LHCN-M2 (cell line): ENCODE measurements at places on chromosomes 2 and 18.

GRCh38 chr2:234451852-234452625, 44.8 kb downstream of the ARL4C start:
- peak; percentile 77 for DNase-seq

GRCh38 chr2:235826826-235827225, 333.0 kb downstream of the AGAP1 start:
- no peak for DNase-seq

- no peak for DNase-seq
Measured at GRCh38 chr2:22904126-22904684, 480.8 kb upstream of the KLHL29 start.

- DNase-seq = no peak
Measured at GRCh38 chr18:48821251-48821590, 129.5 kb downstream of the SMAD7 start.

GRCh38 chr2:84247532-84247931, 211.5 kb downstream of the SUCLG1 start:
- DNase-seq = no peak

- no peak for DNase-seq
Measured at GRCh38 chr2:165475277-165476004, 5.9 kb downstream of the CSRNP3 start.

DNA sequence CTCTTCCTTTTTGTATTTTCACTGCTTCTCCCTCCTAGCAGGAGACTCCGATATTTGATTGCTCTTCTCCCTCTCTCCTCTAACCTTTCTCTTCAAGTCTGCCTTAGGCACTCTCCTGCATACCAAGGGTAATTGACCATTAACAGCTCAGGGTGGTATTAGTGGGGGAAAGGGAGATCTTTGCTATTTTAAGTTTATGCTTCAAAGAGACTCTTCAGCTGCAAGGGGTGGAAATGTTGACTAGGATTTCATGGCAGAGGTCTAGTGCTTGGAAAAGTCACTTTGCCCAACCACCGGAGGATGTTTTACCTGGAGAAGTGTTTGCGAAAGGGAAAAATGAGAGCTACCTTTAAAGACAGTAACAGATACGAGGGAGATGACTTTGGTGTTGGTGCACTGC, 453.7 kb downstream of the SLC4A3 start:
- no peak for DNase-seq

DNA sequence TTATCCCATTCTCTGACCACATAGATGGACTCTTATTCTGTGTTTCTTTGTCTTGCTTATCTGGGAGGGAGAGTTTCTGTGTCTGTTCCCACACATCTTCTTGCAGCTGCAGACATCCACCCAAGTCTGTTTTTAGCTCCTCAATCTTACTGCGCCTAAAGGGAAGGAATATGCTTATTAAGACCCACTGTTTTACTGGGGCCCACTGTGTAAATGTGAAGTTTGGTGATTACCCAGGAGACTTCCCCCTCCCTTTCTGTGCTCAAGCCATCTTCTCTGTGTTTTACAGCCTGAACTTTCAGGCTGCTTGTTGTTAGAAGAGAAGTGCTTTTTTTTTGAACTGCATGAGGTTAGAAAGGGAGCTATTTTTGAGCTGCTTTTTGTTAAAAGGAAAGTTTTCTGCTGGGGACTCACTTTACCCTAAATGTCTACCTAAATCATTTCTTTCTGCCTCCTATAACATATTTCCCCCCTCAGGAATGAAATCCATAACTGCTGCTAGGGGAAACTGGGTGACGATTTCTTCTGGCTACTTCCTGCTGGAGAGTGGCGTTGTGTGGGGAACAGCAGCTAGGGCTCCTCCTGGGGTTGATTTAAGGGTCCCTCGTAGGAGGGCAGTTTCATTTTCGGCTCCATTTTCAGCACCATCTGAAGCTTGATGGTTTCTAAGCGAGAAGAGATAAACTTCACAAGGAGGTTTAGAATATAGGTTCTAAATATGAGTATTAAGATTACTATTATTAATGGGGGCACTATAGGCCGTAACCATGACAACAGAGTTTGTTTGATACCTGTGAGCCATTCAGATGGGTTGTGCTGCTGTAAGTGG, 39.5 kb upstream of the GMCL1 start:
- DNase-seq = no peak

DNA sequence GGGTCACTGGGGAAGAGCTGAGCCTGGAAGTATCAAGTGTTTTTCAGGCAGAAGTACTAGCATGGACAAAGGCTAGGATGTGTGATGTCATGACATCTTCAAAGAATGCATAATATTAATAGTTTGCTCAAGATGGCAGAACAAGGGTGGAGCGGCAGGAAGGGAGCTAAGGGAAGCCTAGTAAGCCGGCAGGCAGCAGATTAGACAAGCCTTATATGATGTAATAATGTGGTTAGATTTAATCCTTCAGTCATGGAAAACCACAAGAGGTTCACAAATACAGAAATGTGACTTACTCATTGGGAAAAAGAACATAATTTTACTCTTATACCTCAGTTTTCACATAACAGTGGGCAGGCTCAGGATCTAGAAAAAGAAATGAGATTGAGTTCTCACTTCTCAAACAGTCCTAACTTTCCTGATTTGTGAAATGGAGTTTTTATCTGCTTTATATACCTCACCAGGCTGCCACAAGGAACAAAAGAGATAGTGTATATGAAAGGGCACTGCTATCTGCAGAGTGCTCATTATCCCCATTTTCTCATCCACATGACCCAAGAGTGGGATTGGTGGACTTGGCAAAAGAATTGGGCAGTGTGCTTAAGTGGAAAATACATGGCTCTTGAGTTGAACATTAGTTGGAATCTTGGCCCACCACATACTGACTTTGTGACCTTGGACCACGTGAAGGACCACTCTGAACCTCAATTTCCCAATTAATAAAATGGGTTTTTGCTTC, 89.1 kb upstream of the LHCGR start:
- DNase-seq = peak; percentile 81

GRCh38 chr2:216279459-216279858, 92.8 kb downstream of the MARCHF4 start:
- DNase-seq = peak; percentile 58

DNA sequence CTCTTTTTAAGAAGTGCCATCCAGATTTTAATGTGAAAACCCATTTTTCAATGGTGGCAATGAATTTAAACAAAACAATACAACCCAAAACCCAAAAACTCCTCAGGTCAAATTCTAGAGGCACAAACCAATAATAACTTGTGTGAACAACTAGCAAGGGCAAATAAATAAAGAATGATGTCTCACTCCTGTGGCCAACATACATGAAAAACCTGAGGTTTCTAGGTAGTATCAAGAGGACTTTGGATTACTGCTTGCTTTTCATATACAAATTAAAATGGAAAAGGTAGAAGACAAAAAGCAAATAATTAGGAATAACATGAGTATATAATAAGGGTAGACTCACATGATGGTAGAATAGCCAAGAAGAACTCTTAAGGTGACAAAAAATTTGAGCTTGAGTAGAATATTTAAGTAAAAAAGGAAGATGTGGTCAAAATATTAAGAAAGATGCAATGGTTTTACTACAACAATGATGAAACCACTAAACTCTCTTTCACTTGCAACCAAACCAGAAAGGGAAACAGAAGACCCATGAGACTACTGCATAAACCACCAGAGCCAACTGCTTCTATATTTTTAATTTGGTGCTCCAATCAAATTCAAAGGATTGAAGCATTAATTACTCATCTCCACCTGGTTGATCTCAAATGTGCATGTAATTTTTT, 53.5 kb downstream of the DARS1 start:
- no peak for DNase-seq

- no peak for DNase-seq
Measured at GRCh38 chr18:23279931-23280330, 144.6 kb downstream of the CABLES1 start.

DNA sequence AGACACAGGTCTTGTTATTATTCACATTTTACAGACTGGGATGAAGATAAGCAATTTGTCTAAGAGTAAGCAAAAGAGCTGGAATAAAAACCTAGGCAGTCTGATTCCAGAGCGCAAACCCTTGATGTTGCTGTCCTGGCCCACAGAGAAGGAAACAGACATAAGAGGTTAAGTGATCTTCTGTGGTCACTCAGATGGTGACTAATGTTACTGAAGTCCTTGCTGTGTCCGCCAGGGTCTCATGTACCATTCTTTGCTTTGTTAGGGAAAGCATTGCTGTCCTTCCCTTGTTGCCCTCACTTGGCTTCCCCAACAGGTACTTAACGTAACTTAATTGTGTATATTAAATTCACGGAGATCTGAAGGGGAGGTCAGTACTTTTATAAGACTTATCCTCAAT, 14.9 kb upstream of the FAP start:
- DNase-seq = peak; percentile 68

DNA sequence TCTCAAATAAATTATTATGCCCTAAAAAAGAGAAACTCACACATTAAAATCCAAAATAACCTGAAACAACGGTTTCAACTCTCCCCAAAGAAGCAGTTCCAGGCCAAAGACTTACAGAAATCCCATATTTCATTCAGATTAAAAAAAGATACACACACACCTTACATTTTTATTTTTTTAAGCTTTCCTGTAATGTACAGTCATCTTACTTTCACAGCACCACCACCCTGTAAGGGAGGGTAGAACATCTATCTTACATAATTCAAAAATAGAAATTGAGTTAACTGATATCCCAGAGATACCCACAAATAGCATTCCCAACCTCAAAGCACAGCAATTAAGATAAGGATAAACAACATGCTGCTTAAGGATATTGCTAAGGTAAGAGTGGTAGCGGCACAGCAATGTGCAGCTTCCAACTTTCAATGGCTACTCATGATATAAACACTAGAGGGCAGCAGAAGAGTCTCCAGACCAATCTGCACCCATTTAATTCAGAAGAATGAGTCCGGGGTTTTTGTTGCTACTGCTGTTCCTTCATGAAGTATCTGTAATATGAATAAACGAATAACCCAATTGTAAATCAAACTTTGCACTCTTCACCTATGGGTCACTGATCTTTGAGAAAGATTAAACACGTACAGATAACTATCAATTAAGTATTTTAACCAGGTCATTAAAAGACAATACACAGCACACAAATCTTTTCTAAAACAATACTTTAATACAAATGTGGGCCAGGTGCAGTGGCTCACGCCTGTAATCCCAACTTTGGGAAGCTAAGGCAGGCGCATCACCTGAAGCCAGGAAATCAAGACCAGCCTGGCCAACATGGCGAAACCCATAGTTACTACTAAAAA, 11.3 kb downstream of the GFPT1 start:
- peak; percentile 35 for DNase-seq

DNA sequence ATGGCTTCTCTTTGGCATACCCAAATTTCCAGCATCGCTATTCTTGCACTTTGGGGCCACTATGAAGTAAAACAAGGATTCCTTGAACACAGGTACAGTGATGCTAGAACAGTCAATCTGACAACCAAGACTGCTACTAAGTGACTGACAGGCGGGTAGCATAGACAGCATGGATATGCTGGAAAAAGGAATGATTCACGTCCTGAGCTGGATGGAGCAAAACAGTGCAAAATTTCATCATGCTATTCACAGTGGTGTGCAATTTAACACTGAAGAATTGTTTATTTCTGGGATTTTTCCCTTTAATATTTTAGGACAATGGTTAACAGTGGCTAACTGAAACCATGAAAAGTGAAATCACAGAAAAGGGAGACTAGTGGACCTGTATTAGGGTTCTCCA, 1511.2 kb upstream of the ZEB2 start:
- no peak for DNase-seq
